ENCODE measurements at places on chromosomes 1 and 21.

- DNase-seq = no peak
These were observed 1.6 kb downstream of the RPF1 start for GRCh38 chr1:84480650-84481049.

DNA sequence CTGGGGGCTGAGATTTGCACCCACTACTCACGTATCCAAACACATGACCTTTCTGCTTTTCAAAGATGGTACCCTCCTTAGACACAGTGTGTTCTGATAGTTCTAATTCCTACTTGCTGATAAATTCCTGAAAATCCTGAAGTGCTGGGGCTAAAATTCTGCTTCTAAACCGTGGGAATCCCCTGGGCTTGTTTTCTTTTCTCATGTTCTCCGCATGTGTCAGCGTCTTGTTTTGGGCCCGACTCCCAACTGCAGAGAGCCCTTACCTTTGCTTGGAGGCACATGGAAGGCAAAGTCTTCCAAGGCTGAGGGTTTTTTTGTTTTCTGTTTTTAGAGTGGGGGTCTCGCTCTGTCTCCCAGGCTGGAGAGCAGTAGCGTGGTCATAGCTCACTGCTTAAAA lies 27.2 kb downstream of the PSMG1 start:
- no peak for DNase-seq

DNA sequence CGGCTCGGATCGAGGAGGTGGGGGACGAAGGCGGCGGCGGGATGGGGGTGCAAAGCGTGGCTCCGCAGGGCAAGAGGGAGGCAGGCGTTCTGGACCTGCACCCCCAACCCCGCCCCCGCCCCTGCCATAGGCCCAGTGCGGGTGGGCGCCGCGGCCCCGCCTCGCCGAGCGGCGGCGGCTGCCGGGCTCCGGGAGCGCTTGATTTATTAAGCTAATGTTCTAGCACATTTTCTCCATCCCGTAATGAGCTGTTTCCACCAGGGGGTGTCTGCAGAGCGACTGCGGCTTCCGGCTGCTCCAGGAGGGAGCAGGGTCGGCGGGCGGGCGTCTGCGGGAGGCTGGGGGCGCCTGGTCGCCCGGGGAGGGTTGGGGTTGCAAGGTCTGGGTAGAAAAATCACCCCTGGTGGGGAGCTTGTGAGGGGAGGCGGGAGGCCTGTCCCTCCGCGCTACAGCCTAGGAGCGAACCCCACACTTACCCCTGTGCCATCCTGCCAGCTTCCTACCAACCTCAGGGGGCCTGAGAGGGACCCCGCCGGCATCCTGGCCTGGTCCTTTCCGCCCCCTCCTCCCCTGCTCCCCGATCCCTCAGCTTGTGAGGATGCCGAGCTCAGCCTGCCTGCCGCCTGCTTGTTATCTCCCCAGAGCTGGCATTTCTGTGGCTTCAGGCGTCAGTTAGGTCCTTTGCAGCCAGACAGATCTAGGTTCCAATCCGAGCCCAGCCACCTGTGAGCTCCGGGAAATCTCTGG lies 48.5 kb upstream of the ACOT11 start:
- no peak for DNase-seq

- no peak for DNase-seq
These were observed 217.4 kb upstream of the RUNX1 start for GRCh38 chr21:35266546-35266945.

DNA sequence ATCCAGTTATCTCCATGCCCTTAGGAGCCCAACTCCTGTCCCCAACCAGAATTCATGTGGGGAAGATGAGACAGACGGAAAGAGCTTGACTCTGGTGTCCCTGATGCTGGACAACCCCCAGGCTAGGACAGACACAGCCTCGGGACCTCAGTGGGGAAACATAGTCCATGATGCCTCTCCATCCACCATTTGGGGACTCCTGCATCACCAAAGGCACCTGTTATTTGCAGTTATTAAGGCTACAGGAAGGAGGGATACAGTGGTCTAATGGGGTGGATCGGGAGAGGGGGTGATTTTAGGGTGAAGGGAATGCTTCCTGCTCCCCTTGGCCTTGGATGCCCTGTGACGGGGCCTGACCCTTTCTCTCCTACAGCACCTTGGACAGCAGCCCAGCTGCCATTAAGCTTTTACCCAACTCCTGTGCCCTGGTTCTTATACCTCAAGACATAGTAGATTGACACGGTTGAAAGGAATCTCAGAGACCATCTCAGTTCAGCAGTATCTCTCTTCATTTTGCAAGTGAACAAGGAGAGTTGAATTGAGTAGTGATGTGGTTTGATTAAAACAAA lies 111.6 kb downstream of the MATN1 start:
- no peak for DNase-seq

DNA sequence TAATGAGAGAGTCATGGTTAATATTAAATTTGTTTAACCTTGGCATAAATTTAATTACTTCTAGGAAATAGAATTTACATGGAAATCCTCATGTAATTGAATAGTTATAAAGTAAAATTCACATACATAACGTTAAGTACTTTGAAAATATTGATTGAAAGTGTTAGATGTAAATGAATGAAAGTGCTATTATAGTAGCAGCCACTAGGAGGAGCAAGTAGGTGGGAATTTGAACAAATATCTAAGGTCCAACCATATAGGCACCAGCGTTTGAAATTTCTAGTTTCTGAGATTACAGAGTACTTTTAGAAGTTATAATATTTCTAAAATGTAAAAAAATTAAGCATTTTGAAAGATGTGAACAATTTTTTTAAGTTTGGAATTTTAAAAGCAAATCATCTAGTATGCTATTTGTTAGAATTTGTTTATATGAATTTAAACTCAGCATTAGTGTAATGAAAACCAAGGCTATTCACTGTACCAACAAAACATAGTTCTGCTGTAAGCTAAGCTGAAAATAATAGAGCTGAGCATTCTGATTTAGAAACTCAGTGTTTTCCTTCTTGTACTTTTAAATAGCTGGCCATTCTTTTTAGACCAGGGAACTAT lies 3.3 kb downstream of the B3GALT2 start:
- DNase-seq = no peak

GRCh38 chr1:8816831-8817411 lies 519 bp downstream of the RERE start:
- DNase-seq = peak; percentile 1

GRCh38 chr1:14522926-14523241 lies 75.6 kb upstream of the KAZN start:
- no peak for DNase-seq

DNA sequence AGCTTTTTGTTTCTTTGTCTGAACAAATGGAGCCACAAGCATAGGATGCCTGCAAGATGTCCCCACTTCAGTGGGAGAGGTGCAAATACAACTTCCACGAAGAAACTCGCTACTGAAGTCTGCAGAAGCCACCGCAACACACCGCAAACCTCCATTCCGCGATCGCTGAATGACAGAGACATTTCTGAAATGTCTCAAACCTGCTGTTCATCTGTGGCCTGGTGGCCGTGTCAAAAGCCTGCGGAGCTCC lies 1.0 kb downstream of the TP53BP2 start:
- no peak for DNase-seq
